ENCODE measurements at places on chromosomes 4 and X.

- DNase-seq: no peak
These were observed 172.6 kb upstream of the PSAPL1 start for GRCh38 chr4:7607156-7607910.

- no peak for DNase-seq
These were observed 39.1 kb downstream of the LAMP2 start for GRCh38 chrX:120429776-120430540.

- no peak for DNase-seq
These were observed 211.0 kb upstream of the ADGRL3 start for GRCh38 chr4:60989141-60989540.

DNA sequence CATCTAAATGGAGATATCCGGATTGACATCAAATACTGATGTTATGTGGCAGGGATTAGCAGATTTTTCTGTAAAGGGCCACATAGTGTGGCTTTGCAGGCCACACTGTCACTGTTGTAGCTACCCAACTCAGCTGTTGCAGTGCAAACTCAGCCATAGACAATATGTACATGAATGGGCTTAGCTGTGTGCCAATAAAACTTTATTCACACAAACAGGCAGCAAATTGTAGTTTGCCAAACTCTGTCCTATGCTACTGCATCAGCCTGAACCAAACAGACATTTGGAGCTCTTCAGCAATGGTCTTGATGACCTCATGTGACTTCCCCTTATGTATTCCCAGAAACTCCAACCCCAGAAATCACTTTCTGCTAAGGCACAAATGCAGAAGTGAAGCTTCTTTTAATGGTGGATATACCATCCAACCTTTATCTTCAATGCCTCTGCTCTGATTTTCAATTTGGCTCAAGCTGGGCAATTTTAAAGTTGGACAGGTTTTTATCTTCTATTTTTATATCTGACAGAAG, 18.4 kb upstream of the TRPC5OS start:
- DNase-seq: no peak

- no peak for DNase-seq
These were observed 74.5 kb upstream of the NKX1-1 start for GRCh38 chr4:1480720-1481119.

DNA sequence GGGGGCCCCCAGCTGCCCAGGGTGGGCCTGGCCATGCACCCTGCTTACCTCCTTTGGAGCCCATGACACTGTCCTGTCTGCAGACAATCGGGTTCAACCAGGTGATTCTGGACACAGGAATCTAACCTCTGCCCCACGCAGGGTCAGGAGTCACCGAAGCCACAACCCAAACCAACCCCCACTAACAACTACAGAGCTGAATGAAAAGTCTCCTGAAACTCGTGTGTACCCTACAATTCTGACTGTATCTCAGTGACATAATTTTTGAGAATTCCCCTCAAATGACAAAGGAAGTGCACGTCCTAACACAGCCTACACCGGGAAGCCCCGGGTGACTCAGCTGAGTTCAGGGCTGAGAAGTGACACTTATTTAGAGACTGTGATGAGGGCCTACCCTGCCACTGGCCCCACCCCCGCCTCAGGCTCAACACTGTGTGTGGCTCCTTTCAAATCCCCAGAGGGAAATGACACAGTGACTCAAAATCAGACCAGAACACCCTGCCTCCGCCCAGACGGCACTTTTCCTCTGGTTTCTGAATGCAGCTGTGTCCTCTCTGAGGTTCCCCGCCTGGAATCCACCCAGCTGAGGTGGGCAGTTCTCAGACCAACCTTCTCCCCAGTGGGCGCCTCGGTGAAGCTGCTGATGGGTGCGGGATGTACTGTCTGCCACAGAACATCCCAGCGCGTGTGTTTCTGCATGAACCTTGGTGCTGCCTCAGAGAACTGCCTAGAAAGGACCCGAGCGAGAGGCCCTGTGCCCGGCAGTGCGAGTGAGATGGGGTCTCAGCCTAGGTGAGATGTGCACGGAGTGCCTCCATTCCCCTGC, 9.9 kb downstream of the TNIP2 start:
- peak; percentile 89 for DNase-seq

DNA sequence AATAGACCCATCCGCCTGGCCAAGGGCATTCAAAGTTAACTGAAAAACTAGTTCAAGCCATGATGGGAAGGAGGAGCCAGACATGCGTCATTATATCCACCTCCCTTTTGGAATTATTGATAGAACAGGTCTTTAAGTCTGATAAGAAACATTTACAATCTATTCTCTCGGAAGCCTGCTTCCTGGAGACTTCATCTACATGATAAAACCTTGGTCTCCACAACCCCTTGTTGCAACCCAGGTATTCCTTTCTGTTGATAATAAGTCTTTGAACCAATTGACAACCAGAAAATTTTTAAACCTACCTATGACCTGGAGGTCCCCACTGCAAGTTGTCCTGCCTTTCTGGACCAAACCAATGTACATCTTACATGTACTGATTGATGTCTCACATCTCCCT, 451.3 kb downstream of the NAF1 start:
- no peak for DNase-seq

- DNase-seq: no peak
These were observed 10.7 kb upstream of the WDR17 start for GRCh38 chr4:176054942-176055341.

- DNase-seq: no peak
These were observed 503.5 kb upstream of the ARX start for GRCh38 chrX:25519258-25519657.

- DNase-seq: no peak
These were observed 67.9 kb upstream of the STOX2 start for GRCh38 chr4:183837222-183837621.

DNA sequence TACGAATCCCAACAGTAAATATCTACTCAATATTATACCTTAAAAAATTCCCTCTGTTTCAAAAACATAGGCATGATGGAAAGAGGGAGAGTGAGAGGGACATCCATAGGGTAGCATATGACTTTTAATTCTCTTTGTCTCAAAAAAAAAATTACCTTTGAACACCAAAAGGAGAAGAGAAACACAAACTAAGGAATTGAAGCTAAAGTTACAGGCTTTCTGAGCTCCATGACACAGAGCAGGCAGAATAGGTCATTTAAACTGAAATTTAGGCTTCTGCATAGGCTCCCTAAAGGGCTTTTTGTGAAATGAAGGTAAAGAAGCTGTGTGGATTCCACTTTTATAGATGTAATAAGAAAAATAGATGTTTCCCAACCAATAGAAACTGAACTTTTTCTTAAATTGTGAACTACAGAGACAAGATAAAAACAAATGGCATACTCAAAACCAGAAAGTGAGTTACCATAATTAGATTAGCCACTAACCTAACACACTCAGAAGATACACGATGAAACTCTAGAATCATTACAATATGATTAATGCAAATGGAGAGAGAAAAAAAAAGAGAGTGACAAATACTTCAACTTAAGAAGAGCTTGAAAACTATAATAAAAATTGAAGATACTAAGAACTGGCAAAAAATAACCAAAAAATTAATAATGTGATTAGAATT, 584.6 kb downstream of the GABRG1 start:
- no peak for DNase-seq

DNA sequence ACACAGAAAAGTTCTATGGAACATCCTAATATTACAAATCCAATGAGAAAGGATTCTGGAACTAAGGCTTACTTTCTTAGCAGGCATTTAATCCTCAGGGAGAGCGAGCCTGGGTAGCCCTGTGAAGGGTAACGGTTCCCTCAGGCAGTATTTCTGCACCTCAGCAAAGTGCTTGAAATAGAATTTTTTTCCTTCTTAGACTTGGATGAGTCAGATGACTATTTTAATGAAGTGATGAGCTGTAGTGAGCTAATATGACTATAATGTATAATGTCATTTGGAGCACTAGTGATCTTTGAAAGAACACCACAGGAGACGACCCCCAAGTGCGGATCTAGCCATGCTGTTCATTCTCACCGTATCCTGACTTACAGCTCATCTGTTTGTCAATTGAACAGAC, 493.0 kb upstream of the FAM241A start:
- DNase-seq: no peak

- DNase-seq: no peak
These were observed 1.5 kb upstream of the SLC16A2 start for GRCh38 chrX:74419864-74420195.

- DNase-seq: no peak
These were observed 101.4 kb upstream of the IL15 start for GRCh38 chr4:141534985-141535384.

DNA sequence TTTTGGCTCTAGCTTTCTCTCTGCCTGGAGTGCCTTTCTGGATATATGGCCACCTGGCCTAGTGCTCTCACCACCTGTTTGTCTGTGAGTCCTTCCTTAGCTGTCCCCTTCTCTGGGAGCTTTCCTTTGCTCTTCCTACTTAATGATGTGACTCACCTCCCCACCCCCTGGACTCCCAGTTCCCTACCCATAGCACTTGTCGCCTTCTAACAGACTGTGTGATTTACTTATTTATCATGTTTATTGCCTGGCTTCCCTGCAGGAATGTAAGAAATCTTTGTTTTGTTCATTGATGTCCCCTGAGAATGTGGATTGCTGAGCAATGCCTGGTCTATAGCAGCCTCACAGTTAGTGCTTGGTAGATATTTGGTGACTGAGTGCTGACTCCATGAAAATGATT, 18.9 kb downstream of the ADD1 start:
- DNase-seq: no peak

DNA sequence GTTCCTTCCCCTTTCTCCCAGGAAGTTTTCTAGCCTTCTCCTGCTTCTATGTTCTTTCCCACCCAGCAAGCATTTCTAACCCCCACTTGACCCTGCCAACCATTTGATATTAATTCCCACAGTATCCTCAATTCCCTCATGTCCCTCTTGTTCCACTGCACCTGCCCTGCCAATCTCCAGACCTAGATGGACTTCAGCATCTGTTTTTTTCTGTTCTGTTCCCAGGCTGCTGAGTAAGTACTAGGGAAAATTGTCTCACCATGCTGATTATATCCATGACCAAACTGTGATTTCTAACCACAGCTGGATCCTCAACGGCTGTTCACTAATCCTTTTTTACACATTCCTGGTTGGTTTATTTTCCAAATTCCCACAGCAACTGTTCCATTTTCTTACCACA, 37.7 kb downstream of the CLCN5 start:
- DNase-seq: no peak

GRCh38 chr4:154939851-154940250, 158.8 kb downstream of the RBM46 start:
- DNase-seq: no peak

GRCh38 chr4:6172927-6173200, 27.5 kb downstream of the JAKMIP1 start:
- DNase-seq: no peak

DNA sequence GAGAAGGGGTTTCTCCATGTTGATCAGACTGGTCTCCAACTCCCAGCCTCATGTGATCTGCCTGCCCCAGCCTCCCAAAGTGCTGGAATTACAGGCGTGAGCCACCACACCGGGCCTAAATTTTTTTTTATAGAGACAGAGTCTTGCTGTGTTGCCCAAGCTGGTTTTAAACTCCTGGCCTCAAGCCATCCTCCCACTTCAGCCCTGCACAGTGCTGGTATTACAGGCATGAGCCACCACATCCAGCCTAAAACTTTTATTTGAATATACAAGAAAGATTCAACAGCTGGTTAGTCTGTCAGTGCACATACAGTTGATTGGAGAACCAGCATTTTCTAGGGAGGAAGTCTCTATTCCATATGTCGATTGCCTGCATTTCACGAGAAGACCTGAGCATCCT, 91.2 kb downstream of the LRP2BP start:
- no peak for DNase-seq

DNA sequence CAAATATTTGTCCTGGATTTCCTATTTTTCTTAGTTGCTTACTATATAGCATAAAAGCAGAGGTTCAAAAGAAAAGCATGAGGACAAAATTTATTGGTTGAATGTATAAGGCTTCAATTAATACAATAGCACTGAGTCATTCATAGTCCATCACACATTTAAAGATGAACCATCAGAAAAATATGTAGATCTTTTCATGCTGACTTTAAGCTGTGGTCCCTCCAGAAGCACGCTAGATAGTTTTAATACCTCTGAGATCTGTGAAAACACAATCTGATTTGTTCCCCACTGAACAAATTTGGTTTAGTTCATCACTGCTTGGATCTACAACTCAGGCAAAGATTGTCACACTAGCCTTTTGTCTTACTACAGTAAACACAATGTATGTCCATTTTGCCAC, 377.2 kb upstream of the ANXA10 start:
- DNase-seq: no peak

All from CD4-positive, alpha-beta T cell treated with Interferon alpha-2 for 1 hour (primary cell).